ENCODE measurements at places on chromosomes 4 and X. TPM values are rescaled to one million over a fixed set of nuclear protein-coding genes. Genes with fewer than 3 reads are reported as not detected.
A peak's percentile ranks its signal among the peaks of the same experiment; 100 is the strongest.

- DNase-seq = no peak
Measured at GRCh38 chr4:743463-744211, 38.0 kb downstream of the PCGF3 start.

Gene PABPC1L2B
- not detected for total RNA-seq

GRCh38 chrX:9729171-9729885 is 36.3 kb downstream of the GPR143 start:
- DNase-seq = no peak

DNA sequence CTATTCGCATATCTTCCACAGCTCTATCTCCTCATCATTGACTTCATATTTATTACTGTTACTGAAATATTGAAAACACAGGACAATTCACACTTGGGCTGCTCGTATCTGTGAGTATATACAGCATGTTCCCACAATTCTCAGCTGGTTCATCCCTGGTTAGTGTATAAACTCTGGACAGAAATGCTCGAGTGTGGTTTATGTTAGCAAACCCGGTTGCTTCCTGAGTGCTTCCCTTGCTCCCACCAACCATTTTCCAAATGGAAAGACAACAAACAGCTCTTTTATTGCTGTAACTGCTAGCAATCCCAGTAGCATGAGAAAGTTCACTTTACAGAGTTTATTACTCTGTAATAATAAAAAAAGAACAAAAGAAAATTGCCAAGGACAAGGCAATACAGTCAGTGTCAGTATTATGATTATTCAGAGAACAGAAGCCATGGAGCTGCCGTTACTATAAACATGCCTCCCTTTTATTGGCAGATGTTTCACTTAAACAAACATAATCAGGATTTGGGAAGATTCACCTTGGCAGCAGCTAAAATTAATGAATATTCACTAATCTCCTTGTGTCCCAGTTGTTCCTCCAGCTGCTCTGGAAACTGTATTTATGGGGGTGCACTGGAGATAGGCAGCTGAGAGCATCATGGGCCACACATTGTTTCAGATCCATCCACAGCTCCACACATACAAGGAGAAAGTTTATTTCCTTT is 134.1 kb upstream of the GUCY1A1 start:
- no peak for DNase-seq

- no peak for DNase-seq
Measured at GRCh38 chr4:169249214-169249973, 21.4 kb downstream of the SH3RF1 start.

GRCh38 chr4:833156-833555 is 7.2 kb upstream of the CPLX1 start:
- DNase-seq = peak; percentile 36

Gene PPP3CA
- total RNA-seq = 11.3 TPM

Gene LUZP4
- not detected for total RNA-seq

- peak; percentile 8 for DNase-seq
Measured at GRCh38 chr4:143406523-143406922, 69.8 kb downstream of the GAB1 start.

DNA sequence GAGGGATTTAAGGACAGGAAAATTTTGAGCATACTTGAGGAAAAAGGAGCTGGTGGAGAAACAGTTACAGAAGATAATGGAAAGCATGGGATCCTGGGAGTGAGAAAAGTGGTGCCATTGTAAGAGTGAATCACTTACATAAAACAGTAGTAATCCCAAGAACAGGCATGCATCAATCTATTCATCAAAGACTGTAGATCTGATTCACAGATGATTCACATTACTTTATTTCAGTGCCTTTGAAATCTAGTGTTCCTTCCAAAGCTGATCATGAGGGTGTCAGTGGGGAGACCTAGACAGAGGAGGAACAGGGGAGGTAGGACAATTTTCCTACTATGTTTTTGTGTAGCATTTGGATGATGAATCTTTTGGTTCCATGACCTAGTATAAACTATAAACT is 102.7 kb downstream of the TAB3 start:
- DNase-seq = no peak

- peak; percentile 40 for DNase-seq
Measured at GRCh38 chr4:36332023-36332781, 50.8 kb downstream of the DTHD1 start.

GRCh38 chr4:162684998-162685397 is 481.7 kb downstream of the NAF1 start:
- no peak for DNase-seq

- no peak for DNase-seq
Measured at GRCh38 chr4:39134683-39135306, 47.5 kb upstream of the WDR19 start.

- no peak for DNase-seq
Measured at GRCh38 chrX:70405003-70405402, 18.1 kb upstream of the GDPD2 start.

- no peak for DNase-seq
Measured at GRCh38 chr4:113145147-113145518, 95.7 kb downstream of the ANK2 start.

Gene IRF2
- total RNA-seq = 70.3 TPM

Gene UGT2A1
- total RNA-seq = not detected

- no peak for DNase-seq
Measured at GRCh38 chr4:68257719-68258118, 12.2 kb upstream of the TMPRSS11B start.

Gene BEX2
- total RNA-seq = 36.7 TPM

GRCh38 chr4:139734875-139735380 is 69.3 kb downstream of the MGST2 start:
- peak; percentile 74 for DNase-seq

DNA sequence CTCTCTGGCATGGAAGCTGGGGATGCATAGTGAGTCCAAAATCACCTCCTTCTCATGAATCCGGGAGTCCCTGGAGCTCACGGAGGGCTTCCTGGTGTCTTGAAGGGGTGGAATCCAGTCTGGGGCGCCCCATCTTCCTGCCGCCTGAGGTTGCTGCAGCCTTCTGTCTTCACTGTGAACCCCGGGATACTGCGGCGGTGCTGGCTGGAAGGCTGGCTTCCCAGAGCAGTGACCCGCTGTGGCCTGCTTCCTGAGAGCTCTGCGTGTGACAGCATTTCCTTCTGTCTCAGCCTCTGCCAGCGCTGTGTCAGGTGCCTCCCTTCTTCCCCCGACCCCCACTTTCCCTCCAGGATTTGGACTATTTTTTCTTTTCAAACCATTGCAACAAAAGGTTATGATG is 98.8 kb upstream of the STOX2 start:
- no peak for DNase-seq

GRCh38 chr4:94533405-94534223 is 81.9 kb downstream of the PDLIM5 start:
- DNase-seq = no peak

Gene SLC25A14
- total RNA-seq = 14.3 TPM

GRCh38 chr4:172777729-172778431 is 390.7 kb upstream of the GALNT7 start:
- no peak for DNase-seq

Gene MBTPS2
- total RNA-seq = 7.7 TPM

GRCh38 chr4:88672987-88673386 is 24.6 kb downstream of the NAP1L5 start:
- peak; percentile 22 for DNase-seq

Gene MAGEB1
- not detected for total RNA-seq

Gene G3BP2
- total RNA-seq = 212 TPM

Gene SPP1
- total RNA-seq = not detected

DNA sequence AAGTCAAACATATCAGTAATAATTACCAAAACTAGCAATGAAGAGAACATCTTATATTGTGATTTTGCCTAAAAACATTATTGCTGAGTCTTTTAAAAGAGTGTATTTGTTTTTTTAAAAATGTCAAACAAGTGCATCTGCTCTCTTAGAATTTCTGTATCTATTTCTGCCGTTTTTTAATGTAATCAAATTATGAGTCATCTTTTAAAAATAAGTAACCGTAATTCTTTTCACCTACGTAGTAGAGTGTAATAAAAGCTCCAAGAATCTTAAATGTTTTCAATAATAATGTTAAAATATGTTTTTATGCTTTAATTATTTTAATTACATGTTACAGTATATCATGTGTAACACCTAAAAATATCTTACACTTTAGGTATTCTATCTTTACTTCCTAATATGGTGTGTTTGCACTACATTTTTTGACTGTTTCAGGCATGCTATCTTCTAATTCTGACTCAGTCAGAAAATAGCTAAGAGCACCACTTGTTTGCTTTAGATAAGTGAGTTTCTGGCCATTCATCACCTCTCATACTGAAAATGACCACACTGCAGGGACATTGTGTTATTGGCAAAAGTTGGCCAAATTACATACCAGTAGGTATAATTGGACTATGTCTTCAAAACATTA is 368.5 kb downstream of the PCDH7 start:
- no peak for DNase-seq

- DNase-seq = no peak
Measured at GRCh38 chr4:173528378-173529321, 1.4 kb downstream of the HAND2 start.

Gene SLIT2
- not detected for total RNA-seq

DNA sequence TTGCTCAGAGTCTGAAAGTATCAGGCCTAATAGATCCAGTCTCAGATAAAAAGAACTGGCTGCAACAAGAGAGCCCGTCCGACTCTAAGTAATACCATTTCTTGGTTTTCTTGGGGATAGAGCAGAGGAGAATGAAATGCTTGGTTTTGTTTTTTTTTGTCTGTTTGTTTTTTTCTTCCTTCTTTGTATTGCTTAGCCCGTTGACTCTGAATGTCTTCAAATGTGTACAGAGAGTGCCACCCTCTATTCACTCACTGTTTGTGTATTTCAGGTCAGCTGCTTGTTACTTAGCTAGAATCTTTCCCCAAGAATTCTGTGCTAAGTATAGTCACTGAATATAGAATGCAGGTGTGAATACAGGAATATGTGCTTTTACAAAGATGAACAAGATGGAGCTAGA is 5.7 kb upstream of the TMEM156 start:
- no peak for DNase-seq

DNA sequence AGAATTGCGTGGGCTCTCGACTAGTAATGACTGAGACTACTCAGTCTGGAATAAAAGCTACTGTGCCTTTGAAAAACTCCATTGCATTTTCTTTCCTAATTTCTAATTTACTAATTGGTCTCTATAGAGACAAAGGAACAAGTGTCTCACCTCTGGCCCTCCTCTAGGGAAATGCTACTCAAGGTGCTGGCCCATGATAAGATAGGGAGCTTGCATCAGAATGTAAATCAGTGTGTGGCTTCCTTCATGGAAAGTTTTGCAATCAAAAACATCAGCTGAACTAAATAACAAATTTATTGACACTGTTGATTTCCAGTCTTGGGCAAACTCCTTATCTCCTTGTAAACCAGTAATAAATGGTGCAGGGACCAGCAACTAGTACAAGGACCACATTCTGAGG is 81.8 kb downstream of the SRPX start:
- no peak for DNase-seq

GRCh38 chr4:15385515-15385914 is 42.3 kb upstream of the C1QTNF7 start:
- DNase-seq = no peak

Gene ESX1
- total RNA-seq = not detected

DNA sequence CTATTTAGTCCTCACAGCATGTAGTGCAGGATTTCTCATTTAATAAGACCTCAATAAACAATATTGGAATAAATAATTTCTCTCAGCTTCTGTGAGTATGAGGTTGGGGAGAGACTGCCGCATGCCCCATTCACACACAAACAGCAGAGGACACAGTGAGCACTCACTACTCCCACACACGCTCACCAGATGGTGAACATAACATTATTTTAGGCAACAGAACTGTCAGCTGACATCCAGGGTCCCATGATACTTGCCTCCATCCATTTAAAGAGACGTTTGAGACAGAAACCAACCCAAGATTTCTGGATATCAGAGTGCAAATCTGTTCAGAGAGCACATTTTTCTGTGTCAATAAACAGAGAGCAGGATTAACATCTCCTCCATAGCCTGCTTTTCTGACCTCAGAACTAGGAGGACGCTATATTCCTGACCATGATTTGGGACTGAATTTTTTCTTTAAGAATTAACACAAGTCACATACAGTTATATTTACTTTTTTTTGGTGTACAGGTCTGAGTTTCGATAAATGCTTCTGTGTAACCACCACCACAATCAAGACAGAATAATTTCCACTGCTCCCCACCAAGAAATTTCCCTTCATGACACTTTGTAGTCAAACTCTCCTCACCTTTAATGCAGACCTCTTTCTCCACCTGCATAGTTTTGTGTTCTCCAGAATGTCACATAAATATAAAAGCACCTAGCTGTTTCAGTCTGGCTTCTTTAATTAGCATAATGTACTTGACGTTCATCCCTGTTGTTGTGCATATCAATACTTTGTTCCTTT is 16.7 kb downstream of the GPRIN3 start:
- peak; percentile 41 for DNase-seq

Gene CTAG2
- total RNA-seq = not detected

Gene LYAR
- 41.0 TPM for total RNA-seq

Gene UGT2B15
- not detected for total RNA-seq

DNA sequence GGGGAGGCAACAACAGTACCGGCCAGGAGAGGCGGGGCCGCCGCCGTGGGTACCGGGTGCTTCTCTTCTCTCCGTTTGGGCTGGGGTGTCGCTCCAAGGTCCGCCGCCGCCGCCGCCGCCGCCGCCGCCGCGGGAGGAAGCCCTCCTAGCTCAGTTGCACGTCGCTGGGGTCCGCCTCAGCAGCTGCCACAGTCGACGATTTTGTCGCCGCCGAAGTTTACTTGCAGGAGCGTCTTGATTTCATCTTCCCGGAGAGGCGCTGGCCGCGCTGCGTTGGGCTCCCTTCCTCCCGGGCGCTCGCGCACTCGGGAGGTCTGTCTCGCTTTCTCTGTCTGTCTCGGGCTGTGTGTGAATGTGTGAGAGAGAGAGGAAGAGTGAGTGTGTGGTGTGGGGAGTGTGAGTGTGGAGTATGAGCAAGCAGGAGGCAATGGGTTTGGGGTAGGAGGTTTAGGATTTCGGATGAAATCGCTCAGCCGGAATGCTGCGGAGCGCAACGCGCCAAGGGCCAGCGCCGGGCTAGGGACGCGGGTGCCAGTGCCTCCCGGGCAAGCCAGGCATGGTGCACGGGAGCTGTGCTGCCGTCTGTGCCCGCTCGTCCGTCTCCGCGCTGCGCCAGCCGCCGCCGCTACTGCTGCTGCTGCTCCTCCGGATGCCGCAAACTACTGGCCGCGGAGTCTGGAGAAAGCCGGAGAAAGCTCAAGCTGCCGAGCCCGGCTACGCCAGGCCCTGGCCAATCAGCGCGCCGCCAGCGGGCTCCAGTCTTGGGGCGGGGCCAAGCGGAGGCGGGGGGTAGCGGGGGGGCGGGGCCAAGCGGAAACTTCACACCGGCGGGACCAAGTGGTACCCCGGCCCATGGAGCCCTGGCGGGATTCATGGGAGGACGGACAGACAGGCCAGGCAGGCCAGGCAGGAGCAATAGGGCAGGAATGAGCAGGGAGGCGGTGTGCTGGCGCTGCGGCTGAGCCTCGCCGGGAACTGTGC is at the start of gene PCDH19:
PCDH19 (minus strand) TSS at position 664 of the 981 bp plus-strand sequence. CDS start 1,676 bp downstream, outside the sequence.
- peak; percentile 52 for DNase-seq

GRCh38 chr4:183405303-183405702 is 39.1 kb upstream of the CDKN2AIP start:
- DNase-seq = no peak

GRCh38 chr4:158644760-158645159 is 26.9 kb downstream of the C4orf46 start:
- no peak for DNase-seq

Data from activated T-cell treated with anti-CD3 and anti-CD28 coated beads, Interleukin-2, amount 50 U/mL, for 72 hours (primary cell).